ENCODE measurements at places on chromosomes 2 and 18.

GRCh38 chr2:88657131-88657530, 29.9 kb upstream of the EIF2AK3 start:
- DNase-seq, result no peak

DNA sequence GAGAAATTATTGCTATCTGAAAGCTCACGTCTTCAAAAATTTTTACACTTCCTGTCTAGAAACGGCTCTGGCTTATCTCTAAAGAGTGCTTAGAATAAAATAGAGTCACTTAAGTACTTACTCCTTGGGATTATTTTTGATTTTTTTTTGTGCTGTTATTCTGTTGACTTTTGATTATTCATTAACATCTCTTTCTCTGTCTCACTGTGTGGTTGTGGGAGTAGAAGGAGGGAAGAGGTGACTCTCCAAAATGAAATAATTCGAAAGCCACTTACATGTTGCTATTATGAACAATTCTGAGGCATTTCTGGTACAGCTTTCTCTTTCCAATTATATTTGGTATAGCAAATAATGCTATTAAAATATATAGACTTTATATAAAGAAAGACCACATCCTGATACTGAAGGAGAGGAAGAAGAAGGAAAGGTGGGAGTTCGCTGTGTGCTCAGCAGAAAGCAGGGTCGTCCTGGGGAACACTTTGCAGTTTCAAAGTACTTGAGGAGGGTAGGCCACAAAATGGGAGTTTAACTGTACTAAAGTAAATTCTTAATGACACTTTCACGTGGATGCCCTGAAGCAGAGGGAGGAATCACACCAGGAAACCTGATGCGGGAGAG, 9.6 kb upstream of the MMADHC start:
- DNase-seq, result no peak

DNA sequence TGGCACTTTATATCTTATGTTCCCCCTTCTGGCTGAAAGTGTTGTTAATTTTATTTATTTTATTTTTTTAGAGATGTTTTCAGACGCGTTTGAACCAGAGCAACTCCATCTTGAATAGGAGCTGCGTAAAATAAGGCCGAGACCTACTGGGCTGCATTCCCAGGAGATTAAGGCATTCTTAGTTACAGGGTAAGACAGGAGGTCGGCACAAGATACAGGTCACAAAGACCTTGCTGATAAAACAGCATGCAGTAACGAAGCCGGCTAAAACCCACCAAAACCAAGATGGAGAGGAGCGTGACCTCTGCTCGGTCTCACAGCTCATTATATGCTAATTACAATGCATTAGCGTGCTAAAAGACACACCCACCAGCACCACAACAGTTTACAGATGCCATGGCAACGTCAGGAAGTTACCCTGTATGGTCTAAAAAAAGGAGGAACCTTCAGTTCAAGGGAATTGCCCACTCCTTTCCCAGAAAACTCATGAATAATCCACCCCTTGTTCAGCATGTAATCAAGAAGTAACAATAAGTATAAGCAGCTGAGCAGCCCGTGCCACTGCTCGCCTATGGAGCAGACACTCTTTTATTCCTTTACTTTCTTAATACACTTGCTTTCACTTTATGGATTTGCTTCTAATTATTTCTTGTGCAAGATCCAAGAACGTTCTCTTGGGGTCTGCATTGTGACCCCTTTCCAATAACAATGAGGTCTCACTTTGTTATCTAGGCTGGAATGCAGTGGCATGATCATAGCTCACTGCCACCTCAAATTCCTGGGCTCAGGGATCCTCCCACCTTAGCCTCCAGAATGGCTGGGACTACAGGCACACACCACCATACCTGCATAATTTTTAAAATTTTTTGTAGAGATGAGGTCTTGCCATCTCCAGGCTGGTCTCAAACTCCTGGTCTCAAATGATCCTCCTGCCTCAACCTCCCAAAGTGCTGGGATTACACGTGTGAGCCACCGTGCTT, 55.9 kb downstream of the CACNB4 start:
- no peak for DNase-seq

GRCh38 chr18:61782545-61782944, 110.3 kb downstream of the RNF152 start:
- no peak for DNase-seq

- DNase-seq, result no peak
Measured at GRCh38 chr18:5895876-5896740, 786 bp upstream of the TMEM200C start.

DNA sequence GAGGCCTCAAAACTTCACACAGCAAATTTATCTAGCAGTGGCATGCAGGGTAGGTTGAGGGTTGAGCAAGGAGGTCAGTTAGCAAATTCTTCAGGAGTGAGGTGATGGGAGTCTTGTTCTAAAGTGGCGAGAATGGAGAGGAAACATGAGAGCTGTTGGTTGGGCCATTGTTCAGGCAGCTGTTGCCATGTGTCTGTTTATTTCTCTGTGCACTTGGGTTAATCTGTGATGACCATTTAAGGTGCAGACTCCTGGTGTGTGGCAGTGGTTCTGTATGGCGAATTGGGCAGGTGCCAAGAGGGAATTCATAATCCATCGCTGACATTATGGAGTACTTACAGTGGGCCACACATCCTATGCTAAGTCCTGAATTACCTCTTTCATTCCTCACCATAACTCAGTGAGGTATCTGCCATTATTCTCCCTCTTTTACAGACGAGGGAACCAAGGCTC, 30.4 kb downstream of the TMEM178A start:
- no peak for DNase-seq
